ENCODE measurements at places on chromosomes 5 and 9.

- no peak for DNase-seq
Observed at GRCh38 chr9:15268317-15268716, 38.7 kb downstream of the TTC39B start.

- DNase-seq, result no peak
Observed at GRCh38 chr5:102295534-102296177, 428 bp downstream of the SLCO4C1 start.

DNA sequence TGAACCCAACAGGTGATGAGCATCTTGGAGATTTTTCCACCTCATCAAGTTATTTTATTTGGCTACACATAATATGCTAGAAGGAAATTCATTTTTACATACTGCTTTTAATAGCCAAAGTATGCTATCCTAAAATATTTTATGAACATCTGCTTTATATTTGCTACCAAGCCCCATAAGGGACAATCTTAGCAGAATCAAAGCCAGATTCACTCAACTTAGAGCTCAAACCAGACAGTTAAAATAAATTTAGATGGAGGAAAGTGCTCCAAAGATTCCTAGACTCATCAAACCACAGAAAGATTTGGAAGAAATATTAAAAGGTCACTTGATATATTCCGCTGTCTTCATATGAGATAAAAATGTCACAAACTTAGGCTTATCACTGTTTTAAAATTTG lies 637.1 kb upstream of the CCNG1 start:
- DNase-seq, result no peak

DNA sequence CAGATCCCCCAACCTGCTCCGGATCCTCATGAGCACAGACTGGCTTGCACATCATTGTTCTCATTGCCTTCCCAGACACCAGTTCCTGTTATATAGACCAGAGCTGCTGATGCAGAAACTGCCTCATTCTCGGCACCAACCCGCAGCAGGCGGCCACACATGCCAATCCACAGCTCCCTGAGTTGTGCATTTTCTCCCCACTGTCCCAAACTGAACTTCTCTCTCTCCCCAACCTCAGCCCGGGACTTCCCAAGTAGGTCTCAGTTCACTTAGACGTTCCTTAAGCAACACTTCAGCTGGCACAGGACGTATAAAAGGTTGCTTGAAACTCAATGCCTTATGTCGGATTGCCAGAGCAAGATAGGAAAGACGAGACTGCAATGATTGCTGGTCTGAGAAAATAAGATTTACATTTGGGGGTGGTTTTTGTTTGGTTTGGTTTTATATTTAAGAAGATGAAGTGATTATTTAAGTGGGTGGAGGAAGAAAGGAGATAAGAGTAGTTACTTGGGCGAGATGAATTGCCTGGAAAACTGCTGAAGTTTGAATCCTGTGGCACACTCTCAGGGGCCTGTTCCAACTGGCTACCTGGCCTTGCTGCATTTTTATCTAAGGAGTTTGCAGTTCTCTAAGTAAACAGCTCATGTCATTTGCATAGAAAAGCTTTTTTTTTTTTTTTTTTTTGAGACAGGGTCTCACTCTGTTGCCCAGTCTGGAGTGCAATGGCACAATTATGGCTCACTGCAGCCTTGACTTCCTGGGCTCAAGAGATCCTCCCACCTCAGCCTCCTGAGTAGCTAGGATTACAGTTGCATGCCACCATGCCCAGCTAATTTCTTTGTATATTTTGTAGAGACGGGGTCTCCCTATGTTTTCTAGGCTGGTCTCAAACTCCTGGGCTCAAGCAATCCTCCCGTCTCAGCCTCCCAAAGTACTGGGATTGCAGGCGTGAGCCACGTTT lies 155.4 kb downstream of the GOLPH3 start:
- no peak for DNase-seq

- DNase-seq, result no peak
Observed at GRCh38 chr5:142151436-142152383, 43.1 kb downstream of the NDFIP1 start.

GRCh38 chr5:93572608-93573353 lies 8.2 kb downstream of the NR2F1-AS1 start:
- DNase-seq, result no peak

DNA sequence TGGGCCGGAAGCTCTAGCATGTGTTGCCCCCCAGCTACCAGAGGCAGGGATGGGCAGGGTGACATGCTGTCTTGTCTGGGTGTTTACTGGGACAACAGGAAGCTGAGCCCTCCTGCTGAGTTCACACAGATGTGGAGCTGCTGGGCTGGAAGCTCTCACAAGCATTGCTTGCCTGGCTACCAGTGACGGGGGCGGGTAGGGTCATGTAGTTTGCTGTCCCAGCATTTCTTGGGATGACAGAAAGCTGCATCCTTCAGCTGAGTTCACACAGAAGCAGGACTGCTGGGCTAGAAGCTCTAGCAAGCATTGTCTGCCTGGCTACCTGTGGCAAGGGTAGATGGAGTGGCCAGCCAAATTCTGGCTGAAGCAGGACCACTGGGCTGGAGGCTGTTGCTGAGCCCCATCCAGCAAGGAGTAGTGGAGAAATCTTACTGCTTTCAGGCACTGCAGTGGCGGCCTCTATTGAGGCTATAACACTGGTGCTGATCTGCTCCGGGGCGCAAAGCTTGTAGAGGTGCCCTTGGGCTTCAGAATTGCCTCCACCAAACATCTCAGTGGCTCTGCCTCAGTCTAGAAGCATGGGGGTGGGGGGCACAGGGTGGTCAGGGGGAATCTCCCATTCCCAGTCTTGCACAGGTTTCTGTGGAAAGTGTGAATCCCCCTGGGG lies 25.1 kb downstream of the POLK start:
- DNase-seq, result no peak

DNA sequence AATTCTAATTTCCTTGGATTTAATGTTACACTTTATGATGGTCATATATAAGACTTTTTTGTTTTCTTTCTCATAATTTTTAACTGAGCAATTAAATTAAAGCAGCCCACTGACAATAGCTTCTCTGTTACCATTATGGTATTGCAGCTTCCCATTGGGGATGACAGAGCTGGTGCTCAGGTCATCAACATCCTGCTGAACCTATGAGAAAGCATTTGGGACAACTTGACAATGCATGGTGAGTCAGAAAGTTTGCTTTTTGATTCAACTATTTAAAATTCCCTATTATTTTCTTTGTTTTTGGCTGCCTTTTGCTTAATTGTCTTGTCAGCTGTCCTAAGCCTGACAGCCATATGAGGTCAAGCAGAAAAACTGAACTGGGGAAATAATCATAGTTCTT lies 487.4 kb upstream of the RIOK2 start:
- DNase-seq, result no peak

DNA sequence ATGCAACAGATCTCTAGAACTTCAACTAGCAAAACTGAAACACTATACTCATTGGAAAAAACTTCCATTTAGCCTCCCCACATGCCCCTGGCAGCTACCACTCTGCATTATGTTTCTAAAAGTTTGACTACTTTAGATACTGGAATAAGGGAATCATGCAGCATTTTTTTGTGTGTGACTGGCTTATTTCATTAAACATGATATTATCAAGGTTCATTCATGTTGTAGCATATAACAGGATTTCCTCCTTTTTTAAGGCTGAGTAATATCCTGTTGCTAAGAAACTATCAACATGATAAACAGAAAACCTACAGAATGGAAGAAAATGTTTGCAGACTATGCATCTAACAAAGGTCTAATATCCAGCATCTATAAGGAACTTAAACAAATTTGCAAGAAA lies 597.9 kb downstream of the DMRTA1 start:
- no peak for DNase-seq

GRCh38 chr9:93028448-93029006 lies 30.0 kb upstream of the SUSD3 start:
- no peak for DNase-seq

GRCh38 chr5:122091936-122092600 lies 14.0 kb upstream of the LOX start:
- no peak for DNase-seq

GRCh38 chr5:140882591-140882899 lies 621 bp downstream of the PCDHA13 start:
- no peak for DNase-seq

GRCh38 chr5:86536396-86536795 lies 81.3 kb upstream of the COX7C start:
- no peak for DNase-seq

- no peak for DNase-seq
Observed at GRCh38 chr5:59186623-59187022, 603.7 kb downstream of the RAB3C start.

GRCh38 chr5:159773062-159773924 lies 143.0 kb upstream of the ADRA1B start:
- no peak for DNase-seq

- DNase-seq, result no peak
Observed at GRCh38 chr5:41415242-41415641, 95.2 kb downstream of the PLCXD3 start.

DNA sequence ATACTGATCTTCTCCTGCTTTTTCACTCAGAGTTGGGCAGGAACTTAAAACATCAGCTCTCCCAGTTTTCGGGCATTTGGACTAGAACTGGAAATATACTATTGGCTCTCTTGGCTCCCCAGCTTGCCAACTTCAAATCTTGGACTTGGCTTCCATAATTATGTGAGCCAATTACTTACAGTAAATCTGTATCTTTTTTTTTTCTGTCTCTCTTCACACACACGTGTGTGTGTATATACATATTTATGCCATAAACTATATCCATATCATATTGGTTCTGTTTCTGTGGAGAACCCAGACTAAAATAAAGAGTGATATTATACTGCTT lies 379.6 kb upstream of the PRR16 start:
- no peak for DNase-seq

DNA sequence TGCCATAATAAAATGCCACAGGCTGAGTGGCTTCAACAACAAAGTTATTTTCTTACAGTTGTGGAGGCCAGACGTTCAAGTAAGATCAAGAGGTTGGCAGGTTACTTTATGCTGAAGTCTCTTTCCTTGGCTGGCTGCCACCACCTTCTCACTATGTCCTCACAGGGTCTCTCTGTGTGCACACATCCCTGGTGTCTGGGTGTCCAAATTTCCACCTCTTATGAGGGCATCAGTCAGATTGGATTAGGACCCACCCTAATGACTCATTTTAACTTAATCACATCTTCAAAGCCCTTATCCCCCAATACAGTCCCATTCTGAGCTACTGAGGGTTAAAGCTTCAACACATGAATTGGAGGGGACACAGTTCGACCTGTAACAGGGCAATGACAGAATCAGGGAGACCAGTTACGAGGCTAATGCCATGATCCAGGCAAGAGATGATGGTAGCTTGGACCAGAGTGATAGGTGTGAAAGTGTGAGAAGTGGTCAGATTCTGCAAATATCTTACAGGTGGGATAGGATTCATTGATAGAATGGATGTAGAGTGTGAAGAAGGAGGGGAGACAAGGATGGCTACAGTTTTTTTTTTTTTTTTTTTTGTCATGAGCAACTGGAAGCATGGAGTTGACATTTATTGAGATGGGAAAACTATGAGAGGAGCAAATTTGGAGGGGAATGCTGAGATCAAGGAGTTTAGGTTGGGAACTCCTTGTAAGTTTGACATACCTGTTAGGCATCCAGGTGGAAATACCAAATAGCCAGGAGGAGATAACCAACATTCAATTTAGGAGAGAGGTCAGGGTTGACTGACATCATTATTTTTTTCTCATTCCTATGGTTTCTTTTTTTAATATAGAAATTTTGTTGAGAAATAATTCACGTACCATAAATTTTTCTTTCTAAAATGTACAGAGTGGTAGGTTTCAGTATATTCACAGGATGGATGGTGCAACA lies 39.6 kb upstream of the FGF1 start:
- DNase-seq, result no peak

DNA sequence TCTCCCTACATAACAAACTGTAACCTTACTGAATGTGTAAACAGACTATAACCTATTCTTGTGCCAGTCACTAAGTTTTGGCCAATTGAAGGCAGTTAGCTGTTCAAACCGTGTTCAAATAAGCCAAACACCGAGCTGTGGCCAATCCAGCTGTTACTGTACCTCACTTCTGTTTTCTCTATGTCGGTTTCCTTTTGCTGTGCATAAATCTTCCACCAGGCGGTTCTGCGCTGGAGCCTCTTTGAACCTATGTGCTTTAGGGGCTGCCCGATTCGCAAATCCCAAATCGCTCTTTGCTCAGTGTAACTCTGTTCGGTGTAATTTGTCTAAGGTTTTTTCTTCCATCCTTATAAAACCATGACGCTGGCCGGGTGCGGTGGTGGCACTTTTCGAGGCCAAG lies 31.8 kb downstream of the F2R start:
- DNase-seq, result no peak

DNA sequence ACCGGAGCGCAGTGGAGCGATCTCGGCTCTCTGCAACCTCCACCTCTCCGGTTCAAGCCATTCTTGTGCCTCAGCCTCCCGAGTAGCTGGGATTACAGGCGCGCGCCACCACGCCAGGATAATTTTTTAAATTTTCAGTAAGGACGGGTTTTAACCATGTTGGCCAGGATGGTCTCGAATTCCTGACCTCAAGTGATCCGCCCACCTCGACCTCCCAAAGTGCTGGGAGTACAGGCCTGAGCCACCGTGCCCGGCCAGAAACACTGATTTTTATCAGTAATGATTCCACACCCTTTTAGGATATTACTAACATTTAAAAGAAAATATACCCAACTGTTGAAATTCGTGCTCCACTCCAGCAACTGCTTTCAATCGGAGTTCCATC lies 464 bp upstream of the FAM151B start:
- DNase-seq, result no peak
